ENCODE measurements at places on chromosomes 7 and 10.

DNA sequence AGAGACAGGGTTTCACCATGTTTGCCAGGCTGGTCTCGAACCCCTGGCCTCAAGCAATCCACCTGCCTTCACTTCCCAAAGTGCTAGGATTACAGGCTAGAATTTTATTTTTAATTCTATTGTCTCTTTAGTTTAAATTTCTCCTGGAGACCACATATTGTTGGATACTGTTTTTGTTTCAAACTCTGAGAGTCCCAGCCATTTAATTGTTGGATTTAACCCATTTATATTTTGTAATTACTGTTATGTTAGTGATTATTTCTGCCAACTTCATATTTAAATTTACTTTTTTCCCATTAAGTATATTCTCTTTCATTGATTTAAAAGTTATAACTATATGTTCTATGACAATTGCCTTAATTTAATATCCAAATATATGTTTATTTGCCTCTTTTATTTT, 185.6 kb downstream of the ZNF248 start:
- no peak for DNase-seq

GRCh38 chr10:20877986-20878983, 18.8 kb downstream of the NEBL start:
- no peak for DNase-seq

- no peak for DNase-seq
Observed at GRCh38 chr7:41881331-41882130, 178.6 kb upstream of the INHBA start.

- no peak for DNase-seq
Observed at GRCh38 chr7:83876593-83876992, 227.7 kb upstream of the SEMA3E start.

GRCh38 chr10:79430936-79431335, 14.5 kb downstream of the ZCCHC24 start:
- DNase-seq = peak; percentile 17

DNA sequence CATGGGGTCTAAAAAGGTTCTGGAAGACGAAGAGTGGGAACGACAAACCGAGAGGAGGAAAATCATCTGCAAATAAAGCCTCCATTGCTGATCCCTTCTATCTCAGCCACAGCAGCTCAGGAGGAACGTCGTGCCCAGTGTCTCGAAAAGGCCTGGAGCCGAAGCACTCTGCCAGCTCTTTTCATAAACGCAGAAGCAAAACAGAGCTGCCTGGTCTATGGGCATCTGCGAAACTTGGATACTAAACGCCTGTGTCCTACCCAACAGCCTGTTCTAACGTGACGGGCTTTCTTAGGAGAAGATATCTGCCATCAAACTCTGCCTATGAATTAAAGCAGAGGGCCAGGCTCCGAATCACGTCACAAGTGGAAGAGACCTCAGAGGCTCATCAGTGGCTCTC, 68.7 kb downstream of the GNA12 start:
- no peak for DNase-seq

- DNase-seq = no peak
Observed at GRCh38 chr10:75201793-75202307, 8.7 kb upstream of the VDAC2 start.

DNA sequence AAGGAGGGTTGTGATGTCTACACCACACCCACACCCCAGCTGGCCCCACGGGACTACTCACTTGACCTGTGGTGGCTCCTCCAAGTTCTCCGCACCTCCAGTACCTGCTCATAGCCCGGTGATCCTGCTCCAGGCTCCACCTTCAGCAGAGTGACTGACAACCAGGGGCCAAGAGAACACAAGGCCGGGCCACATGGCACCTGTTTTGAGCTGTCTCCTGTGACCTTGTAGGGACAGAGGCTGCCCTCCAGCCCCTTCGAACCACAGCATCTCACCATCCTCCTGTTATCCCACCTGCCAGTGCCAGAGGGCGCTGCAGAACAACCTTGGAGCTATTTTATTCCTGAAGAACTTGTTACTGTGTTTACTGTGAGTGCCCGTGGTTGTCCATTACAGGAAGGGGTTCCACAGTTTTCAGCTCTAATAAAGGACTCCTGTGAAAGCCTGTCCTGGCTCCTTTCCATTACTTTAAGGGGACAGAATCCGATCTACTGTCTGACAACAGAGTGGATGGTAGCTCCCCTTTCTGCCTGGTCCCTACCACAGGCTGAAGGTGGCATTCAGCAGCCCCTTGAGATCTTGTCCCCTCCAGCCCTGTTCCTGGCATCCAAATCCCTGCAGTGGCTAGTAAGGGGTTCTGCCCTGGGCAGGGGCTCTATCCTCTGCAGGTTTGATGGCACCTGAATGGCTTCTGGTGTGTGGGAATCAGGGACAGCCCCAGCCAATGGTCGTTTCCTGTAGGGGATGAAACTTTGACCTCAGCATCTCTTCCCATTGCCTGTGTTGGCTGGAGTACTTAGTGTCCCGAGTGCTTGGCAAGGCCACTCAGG, 50.8 kb downstream of the C10orf120 start:
- DNase-seq = no peak

DNA sequence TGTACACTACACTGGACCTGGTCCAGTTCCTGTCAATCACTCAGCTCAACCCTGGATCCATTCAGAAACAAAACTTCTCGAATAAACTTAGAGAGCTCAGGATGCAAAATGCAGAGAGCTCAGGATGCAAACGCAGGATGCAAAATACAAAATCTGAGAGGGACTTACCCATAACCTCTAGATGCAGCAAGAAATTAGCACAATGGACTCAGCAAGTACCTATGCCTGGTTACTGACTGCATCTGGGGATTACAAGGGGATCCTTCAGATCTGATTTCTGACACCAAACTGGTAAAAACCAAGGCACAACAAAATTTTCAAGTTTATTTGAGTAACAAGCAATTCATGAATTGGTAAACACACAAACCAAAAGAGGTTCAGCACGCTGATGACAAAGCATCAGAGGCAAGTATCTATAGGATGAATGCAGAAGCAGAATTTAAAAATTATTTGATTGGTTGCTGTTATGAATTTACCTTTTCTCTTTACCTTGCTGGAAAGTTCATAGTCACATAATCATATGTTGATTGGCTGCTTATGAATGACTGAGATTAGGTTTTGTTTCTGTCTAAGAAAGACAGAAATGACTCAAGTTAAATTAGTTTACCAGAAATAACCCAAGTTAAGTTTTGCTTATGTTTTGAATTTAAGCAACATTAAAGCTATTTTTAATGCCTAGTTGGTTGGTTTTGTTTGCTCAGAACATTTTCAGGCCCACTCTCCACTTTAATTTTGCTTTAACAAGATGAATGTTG, 11.4 kb downstream of the GIMAP6 start:
- DNase-seq = no peak

- no peak for DNase-seq
Observed at GRCh38 chr10:12973149-12973718, 28.3 kb downstream of the CCDC3 start.

GRCh38 chr7:20602306-20602705, 13.2 kb upstream of the ABCB5 start:
- no peak for DNase-seq

DNA sequence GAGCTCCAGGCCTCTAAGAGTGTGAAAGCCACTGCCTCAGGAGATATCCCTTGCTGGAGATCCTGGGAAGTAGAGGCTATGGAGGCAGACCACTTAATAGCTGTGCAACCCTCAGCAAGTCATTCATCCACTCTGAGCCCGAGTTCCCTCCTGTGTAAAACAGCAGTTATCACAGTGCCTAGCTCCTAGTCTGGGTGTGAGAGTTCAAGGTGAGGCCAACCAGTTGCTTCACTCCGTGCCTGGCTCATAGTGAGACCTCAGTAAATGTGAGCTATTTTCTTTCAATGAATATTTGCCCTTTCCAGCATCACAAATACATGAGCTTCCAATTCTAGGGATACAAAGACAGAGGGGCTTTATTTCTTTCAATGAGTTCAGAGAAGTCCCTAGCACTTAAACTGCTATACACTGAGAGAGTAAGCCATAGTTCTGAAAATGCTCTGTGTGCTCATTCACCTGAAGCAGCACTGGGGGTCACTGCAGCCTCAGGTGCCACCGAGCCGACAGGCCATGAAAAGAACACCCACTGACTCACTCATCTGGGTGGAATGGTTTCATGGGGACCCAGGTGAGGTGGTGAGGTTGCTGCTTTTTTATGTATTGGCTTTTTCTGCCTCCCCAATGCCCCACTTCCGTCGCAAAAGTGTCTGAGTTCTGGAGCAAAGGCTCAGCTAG, 259.8 kb downstream of the KCNMA1 start:
- no peak for DNase-seq

DNA sequence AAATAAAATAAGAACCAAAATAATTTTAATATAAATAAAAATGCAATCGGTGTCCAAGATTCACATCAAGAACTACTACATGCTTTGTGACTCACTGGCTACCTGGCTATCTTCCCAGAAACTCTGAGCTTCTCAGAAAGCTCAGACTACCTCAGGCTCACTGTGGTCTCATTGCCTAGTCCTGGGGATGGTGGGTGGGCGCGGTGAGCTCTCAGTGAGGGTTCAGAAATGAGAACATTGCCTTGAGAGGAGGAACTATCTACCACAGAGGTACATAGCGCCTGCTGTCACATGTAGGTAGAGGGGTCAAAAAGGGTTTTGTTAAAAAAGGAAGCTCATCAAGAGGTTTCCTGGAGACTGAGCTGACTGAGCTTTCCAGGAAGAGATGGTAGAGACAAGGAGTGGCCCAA, 108.0 kb downstream of the WDFY4 start:
- DNase-seq = no peak

DNA sequence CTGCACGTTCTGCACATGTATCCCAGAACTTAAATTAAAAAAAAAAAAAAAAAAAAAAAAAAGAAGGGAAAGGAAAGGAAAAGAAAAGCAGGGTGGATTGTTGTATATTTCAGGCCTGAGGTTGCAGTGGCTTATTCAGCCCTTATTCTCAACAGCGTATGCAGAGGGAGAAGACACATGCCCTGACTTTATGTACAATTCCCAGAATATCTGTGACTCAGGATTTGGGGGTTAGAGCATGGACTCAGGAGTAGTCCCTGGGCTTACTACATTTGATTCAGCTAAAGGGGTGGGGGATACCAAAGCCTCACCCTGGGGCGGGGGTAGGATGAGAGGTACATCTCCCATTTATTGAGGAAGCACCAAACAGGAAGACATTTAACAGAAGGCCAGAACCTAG, 137.4 kb downstream of the MYOF start:
- DNase-seq = no peak

- no peak for DNase-seq
Observed at GRCh38 chr10:91893051-91893450, 16.2 kb downstream of the FGFBP3 start.

DNA sequence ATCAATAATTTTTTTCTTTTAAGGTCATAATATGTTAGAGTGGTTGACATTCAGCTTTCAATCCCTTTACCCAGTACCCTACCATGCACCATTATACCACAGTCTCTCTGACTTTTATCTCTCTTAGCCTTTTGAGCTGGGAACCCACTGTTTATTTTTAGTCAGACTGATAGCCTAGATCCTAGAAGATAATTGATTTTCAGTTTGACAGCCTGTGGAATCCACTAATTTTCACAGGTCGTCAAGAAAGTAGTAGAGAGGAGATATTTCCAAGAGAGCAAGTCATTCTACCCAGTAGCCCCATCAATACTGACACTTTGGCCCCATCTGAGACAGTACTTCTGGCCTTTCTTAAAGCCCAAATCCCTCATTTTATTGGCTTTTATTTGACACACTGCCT, 67.1 kb upstream of the CC2D2B start:
- no peak for DNase-seq

DNA sequence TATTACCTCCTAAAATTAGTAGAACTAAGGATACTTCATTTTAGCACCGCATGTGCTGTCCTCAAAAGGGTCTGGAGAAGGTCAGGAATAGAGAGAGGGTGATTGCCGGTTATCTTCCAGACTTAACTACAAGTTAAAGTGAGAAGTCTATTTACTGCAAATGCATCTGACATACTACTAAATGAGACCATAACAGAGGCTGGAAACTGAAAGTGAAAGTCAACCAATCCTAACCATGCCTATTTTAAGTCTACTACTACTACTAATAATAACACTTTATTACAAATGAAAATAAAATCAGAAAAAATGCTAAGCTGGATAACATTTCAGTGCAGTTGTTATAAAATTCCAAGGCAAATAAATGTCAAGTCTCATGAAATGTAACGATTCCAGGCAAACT, 244.7 kb downstream of the KIF20B start:
- no peak for DNase-seq

DNA sequence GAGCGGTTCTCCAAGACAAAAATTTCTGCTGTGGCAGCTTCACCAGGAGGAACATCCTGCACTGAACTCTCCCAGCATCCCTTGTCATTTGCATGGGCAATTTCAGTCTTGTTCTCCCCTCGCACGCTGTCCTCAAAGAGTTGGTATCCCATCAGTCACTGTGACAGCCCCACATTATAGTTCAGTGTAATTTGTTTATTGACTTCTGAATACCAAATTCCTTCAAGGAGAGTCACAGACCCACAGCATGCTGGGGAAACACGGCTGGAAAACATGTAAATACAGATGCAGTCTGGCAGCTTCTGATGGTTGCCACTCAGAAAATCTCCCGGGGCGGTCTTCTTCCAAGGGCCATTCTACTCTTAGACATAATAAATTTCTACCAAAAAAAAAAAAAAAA, 151.0 kb upstream of the NEBL start:
- no peak for DNase-seq

DNA sequence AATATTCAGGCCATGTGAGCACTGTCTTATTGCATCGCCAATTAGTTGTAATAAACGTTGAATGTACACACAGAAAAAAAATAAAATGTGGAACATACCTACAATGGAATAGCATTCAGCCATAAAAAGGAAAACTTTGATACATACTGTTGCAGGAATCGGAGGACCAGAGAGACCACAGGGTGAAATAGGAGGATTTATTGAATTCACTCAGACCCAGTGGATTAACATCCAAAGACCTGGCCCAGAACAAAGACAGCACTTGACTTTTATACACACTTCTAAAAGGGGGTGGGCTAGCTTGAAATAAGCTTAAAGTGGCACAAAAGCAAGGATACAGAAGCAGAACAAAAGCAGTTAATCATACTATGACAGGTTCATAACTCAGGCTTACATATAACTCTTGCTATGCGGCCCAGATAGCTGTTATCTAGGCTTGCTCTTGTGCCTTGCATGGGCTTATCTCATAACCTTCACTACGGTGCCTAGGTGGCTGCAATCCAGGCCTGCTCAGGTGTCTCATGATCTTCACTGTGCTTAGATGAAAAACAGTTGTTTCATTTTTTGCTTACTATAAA, 292.2 kb upstream of the TAC1 start:
- no peak for DNase-seq

DNA sequence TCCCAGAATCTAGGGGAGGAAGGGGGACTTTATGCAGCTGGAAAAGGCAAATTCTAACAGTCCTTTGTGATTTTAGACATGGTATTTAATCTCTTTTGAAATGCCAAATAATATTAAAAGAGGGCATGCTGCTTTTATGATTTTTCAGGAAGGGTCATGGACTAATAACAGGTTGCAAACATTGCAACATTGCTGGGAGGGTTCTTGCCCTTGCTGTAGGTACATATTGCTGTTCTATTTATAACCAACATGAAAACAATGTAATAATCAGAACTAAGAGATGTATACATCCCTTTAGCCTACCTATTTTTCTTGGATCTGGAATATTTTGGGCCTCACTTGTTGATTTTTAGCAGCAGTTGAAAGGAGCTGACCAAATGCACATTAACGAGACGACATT, 411.6 kb downstream of the KCNMA1 start:
- DNase-seq = no peak

Data from NCI-H524 treated with DMSO at 0.1 percent for 48 hours (cell line).